ENCODE measurements at places on chromosomes 11 and 22.

DNA sequence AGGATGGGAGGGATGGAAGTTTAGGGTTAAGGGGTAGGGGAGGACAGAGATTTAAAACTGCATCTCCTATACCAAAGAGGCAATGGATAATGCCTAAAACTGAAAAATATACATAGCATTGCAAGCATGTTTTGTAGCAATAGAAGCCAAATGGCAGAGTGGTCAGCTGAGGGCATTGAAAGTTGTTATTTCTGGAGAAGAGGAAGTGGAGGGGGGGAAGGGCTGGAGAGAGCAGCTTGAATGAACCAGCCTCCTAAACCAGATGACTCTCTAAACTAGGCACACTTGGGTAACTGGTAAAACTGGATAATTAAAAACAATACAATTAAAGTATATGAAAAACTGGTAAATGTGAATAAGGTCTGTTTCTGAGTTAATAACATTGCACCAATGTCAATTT lies 70.3 kb upstream of the TP53I11 start:
- no peak for DNase-seq

DNA sequence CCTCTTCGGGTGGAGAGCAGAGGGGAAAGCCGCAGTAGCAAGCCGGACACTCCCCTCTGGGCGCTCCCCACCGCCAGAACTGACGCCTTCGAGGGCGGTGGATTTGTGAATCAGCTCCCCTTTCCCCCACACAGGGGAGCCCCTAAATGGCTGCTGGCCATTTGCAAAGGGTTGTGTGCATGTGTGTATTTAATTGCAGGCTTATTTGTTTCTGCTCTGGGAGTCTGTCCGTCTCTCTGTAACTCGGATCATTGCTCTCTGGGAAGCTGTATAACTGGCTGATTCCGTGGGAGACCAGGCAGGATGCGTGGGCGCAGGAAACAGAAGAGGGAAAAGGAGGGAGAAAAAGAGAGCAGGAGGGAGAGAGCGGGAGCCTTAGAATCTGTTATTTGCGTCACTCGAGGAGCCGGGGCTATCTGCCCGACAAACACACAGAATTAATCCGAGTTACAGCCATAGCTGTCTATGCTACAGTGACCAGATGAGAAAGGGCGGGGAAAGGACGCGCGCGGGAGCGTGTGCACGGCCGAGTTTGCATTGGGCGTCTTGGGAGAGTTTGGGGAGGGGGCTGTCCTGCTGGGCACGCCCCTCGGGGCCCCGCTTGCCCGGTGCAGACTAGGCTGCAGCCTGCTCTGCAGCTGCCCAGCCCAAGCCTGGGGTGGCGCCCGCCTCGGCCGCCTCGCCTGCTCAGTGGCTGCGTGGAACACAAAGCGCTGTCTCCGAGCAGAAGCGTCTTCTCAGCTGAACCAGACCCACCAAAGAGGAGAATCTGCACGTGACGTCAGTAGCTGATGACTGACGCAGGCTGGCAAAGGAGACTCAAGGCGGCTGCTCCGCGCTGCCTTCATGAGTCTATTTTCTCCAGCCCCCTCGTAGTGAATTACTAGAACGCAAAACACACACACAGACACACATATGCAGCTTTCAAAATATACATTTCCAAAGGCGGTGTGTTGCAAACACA lies 105.3 kb upstream of the HSD17B12 start:
- no peak for DNase-seq

DNA sequence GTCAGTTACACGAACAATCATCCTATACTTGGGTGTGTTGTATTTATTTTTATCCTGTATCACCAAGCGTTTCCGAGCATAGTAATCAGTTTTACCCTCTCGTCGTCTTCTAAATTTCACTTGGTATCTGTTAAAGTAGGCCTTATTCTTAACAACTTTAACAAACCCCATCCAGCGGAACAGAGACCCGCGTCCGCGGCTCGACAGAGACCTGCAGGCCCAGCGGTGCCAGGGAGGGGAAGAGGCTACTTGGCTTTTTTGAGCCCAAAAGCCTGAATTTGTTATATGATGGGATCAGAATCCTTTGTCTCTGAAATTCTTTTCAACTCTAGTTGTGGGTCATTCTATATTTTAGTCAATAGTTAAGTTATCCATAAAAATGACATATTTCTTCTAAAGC lies 56.5 kb upstream of the A4GALT start:
- DNase-seq, result no peak

DNA sequence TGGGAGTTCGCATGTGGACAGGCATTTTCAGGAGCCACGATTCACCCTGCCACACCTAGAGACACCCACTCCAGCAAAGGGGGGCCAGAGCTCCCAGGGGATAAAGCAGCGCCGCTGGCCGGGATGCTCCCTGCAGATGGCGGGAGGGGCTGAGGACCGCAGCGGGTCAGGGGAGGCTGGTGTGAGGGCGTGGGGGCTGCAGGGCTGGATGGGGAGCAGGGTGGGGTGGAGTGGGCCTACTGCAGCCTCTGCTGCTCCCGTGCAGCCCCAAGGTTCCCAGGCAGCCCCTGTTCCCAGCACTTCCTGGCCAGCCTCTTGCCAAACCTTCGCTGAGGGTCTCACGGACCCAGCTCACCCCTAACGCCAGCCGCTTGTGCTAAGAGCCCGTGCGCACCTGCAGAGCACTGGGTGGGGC lies 13.0 kb downstream of the MUC5B start:
- no peak for DNase-seq

DNA sequence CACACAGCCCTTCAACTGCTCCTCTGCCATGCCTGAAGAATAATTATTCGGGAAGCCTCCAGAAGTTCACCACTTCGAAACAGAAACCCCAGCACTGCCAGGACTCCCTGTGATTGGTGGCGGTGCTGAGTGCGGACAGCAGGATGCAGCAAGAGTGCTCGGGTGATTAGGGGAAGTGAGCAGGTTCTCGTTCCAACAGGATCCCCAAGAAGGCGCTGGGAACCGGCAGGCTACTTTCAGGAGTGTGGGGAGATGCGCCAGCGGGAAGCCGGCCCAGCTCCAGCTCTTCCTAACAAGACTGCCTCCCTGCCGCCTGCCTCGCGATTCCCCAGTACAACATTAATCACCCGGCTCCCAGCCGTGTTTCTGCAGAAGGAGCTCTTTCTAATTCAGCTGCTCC lies 630.2 kb downstream of the BRD1 start:
- no peak for DNase-seq

DNA sequence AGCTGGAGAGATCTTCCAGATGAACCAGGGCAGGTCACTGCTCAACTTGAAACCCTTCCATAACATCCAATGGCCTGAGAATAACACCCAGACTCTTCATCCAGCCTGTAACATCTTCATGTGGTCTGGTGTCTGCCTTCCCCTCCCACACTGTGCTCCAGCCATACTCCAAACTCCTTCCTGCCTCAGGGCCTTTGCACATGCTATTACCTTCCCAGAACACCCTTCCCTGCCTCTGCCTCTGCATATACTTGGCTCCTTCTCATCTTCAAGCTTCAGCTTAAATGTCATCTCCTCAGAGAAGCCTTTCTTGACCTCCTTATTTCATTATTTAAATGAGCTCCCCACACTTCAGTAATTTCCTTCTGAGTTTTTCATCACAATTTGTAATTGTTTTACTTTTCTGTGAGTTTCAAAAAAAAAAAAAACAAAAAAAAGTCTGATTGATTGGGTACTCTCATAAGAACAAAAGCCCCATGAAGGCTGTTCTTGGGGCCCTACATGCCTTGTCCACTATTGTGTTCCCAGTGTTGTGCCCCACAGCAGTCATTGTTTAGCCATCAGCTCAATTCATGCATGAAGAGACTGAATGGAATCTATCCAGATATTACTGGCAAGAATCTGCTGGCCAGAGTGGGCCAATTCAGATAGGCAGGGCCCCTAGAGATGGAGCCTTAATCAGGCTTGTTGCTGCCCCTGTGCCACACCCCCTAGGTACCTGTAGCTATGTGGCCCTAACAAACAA lies 22.1 kb downstream of the LMO1 start:
- DNase-seq, result no peak

DNA sequence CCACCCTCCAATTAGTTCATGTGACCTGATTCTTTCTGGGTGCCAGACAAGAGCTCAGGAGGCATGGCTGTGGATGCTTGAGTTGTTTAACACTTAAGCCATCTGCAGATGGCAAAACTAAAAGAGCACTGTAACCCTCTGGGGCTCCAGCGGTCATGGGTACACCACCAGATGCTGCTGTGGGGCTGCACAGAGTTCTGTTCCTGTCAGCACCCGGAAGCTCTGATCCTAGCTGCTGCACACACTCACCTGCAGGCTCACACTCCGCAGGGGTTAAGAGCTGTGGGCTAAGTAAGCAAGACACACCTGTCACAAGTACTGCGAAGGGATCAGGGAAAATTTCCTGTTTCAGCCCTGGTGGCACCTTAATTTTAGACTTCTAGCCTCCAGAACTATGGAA lies 307.8 kb downstream of the C11orf87 start:
- DNase-seq, result no peak

GRCh38 chr22:33848251-33848650 lies 72.0 kb downstream of the LARGE1 start:
- no peak for DNase-seq

- peak; percentile 2 for DNase-seq
Measured at GRCh38 chr22:44975427-44976262, 34.2 kb downstream of the PHF21B start.

GRCh38 chr11:65291613-65292012 lies 23.1 kb upstream of the CDC42EP2 start:
- DNase-seq, result no peak

- DNase-seq, result no peak
Measured at GRCh38 chr11:45671246-45672171, 6.1 kb upstream of the CHST1 start.

DNA sequence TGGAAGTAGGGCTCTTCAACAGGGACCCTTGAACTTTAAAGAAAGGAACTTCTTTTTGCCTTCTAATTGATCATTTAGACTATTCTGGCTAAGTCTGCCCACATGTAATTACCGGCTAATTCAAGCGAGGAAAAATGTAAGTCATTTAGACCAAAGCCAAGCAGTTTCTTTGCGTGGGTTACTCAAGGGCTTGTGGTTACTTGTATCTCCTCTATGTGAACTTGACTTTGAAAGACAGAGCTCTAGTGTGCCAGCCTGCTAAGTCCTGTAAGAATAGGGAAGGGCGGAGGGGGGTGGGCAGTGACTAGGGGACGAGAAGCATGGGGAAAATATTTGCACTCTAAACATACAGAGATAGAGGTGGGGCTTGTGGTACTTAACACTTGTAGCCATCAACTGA lies 145.2 kb upstream of the TEAD1 start:
- DNase-seq, result no peak

GRCh38 chr11:1193326-1194230 lies 29.3 kb upstream of the MUC5B start:
- no peak for DNase-seq

- DNase-seq, result no peak
Measured at GRCh38 chr11:132123449-132123848, 753.0 kb downstream of the NTM start.

DNA sequence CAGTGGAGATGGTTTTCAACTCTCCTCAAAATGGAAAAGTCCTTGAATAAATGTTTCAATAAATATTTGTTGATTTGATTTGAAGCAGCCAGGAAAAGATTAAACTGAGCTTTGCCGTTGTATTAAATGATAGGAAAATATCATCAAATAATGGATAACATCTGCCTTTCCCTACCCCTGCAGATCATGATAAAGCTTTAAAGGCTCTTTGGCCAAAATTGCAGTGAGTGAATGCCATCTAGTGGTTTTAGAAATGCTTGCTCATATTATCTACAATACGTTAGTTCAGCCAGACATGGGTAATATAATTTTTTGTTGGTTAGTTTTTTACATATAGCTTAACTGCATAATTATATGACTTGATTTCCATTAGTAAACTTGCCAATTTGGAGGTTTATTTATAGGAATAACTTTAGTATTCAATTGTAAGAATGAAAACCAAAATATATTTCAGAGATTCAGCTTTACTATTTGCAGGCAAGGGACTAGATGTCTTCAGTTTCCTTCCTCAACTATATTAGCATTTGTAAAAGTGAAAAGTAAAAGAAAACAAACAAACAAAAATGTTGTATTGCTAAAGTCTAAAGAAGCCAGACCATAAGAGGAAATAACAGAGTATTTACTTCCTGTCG lies 159.2 kb downstream of the MSANTD4 start:
- DNase-seq, result no peak

GRCh38 chr11:79287952-79288351 lies 152.9 kb downstream of the TENM4 start:
- DNase-seq, result no peak

- DNase-seq, result no peak
Measured at GRCh38 chr11:126193038-126193478, 18.4 kb downstream of the RPUSD4 start.

All from esophagus squamous epithelium (tissue), 5 donors.